ENCODE measurements at places on chromosomes 12 and 14.

DNA sequence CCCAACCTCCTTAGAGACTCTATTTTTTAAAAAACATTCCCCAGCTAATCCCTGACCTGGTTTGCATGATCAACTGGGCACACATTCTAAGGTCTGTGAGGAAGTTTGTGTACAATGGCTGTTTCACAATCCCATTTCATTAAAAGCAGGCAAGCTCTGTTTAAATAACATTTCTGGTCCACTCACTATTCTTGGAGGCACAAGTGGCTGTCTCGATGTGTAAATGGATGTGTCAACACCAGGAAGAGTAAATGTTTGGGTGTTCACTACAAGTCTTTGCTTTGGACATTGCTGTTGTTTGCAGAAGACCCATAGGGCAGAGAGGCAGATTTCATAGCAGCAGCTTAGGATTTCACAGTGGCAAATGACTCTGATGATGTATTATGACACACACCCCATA is 98.3 kb downstream of the PDZRN4 start:
- DNase-seq = no peak

DNA sequence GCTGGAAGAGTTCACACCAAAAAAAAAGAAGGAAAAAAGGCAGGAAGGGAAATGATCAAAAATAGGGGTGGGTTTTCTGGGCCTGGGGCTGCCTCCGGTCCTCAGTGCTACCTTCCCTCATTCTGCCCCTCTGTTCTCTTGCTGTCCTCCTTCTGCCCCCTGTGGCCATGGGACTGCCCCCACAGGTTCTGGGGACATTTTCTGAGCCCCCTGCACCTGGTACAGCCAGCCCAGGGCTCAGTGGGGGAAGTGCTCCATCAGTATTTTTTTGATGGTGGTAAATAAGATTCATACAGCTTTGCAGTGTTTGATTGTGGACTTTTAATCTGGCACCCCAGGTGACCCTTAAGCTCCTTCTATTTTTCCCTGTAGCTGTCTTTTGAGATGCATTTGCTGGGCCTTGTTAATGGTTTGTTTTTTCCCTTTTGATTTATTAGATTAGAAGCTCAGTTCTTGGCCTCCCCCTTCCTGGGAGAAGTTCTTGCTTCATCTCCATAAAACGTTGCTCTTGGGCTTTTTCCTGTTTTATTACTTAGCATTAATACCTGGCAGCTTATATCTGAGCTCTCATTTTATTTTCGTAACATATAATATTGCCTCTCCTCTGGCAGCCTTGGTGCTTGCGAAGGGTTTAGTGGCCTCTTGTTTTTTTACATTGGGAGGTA is 43.1 kb downstream of the CHST11 start:
- DNase-seq = no peak

DNA sequence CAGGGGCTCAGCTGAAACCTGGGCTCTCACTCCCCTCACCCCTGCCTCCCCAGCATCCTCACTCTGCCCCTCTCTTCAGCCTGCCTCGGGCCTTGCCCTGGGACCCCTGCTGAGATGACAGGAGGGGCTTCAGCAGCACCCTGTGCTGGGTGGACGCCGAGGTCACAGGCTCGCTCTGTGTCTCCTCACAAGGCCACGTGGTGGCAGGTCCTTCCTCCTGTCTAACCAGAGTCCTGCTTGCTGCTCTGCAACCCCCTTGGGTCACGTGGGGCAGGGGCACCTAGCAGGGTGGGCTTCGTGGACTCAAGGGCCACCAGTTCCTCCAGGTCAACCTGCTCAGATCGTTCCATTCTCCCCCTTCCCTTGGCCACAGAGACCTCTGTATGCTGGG is 90.4 kb downstream of the TMEM121 start:
- DNase-seq = no peak

DNA sequence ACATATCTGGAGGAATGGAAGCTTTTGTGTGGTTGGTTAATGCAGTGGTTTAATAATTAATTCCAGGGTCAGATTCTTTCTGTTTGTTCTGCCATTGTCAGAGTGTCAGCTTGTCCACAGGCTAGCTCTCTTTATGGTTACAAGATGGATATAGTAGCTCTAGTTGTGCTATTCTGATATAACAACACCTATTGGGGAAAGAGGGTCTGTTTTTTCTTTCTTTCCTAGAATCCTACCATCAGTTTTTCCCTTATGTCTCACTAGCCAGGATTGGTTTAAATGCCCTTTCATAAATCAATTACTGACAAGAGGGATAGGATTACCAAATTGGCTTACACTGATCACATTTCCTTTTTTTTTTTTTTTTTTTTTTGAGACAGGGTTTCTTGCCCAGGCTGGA is 27.8 kb downstream of the CNOT2 start:
- no peak for DNase-seq

GRCh38 chr12:73424484-73424883 is 1113.2 kb upstream of the ATXN7L3B start:
- DNase-seq = no peak

- DNase-seq = no peak
Measured at GRCh38 chr14:85471744-85472143, 58.2 kb upstream of the FLRT2 start.

DNA sequence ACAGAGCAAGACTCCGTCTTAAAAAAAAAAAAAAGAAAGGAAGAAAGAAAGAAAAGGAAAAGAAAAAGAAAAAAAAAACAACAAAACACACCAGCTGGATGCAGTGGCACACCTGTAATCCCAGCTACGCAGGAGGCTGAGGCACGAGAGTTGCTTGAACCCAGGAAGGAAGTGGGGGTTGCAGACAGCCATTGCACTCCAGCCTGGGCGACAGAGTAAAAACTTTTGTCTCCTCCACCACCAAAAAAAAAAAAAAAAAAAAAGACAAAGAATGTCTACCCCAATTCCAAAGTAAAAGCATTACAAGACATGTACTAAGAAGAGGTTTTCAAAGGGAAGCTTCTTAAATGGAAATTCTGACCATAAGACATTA is 53.4 kb downstream of the HNRNPC start:
- no peak for DNase-seq

GRCh38 chr12:83113945-83114344 is 427.2 kb downstream of the TMTC2 start:
- DNase-seq = no peak
